T1000 (cell line): ENCODE measurements at places on chromosomes 1 and 21.

DNA sequence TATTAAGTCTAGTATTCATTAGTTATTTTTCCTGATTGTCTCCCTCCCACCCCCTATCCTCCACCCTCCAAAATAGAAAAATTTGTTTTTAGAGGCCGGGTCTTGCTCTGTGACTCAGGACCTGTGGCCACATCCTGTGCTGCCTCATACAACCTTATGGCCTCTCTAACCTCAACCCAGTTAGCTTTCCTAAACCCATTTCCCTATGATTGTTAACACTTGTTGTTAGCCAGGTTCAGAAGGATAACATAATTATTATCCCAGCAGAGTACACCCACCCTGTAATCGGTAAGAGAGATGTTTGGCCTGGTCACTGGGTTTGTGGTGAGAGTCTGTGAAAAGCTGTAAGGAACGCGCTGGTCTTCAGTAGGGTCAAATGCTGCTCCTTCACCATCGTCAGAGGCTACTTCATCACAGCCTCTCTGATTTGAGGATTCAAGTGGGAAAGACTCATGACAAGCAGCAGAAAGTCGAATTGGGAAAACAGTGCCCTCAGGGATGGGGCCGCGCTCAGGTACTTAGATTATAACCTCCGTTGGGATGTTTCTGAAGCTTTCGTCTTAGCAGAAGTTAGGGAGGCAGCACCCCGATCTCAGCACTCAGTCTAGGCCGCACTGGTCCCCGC, 35.9 kb upstream of the HMGN1 start:
- DNase-seq, result no peak

- DNase-seq, result peak; percentile 33
Observed at GRCh38 chr1:54118704-54119103, 34.1 kb downstream of the CDCP2 start.

- DNase-seq, result no peak
Observed at GRCh38 chr1:231844986-231845502, 218.5 kb downstream of the DISC1 start.

DNA sequence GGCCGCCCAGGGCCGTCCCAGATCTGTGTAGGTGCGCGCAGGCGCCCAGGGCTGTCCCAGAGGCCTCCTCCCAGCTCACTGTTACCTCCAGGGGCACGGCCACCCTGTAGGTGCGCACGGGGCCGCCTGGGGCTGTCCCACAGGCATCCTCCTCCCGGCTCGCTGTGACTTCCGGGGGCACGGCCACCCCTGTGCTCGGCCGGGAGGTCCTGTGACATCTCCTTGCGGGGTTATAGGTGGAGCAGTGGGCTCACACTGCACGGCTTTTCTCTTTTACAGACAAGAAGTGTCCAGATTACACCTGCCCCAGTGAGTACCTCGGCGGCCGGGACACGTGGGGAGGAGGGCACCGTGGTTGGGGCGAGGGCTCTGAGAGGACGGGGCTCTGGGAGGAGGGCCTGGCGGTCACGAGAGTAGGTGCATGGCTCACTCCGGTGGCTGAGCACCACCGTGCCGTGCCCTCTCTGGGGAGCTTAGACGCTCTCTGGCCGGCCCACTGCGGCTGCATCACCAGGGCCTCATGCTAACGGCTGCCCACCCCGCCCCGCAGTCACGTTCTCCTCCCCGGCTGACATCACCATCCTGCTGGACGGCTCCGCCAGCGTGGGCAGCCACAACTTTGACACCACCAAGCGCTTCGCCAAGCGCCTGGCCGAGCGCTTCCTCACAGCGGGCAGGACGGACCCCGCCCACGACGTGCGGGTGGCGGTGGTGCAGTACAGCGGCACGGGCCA, 21.4 kb downstream of the COL6A1 start:
- DNase-seq, result peak; percentile 66

DNA sequence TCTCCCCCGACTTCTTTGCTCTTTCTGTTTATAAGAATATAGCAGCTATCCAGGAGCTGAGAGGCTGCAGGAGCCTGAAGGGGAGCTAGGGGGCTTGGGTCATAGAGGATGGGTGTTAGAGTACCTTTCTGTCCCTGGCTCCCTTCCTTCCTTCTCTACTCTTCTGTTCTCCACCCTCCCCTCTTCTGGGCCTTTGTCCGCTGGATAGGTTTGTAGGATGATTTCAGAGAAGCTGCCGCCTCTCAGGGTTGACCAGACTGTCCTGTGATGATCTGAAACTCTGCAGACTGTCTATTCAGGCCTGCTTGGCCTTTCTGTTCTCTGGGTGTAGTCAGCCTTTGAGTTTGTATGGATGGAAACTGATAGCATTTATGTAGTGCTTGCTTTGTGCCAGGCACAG, 26.3 kb downstream of the PPFIA4 start:
- no peak for DNase-seq

DNA sequence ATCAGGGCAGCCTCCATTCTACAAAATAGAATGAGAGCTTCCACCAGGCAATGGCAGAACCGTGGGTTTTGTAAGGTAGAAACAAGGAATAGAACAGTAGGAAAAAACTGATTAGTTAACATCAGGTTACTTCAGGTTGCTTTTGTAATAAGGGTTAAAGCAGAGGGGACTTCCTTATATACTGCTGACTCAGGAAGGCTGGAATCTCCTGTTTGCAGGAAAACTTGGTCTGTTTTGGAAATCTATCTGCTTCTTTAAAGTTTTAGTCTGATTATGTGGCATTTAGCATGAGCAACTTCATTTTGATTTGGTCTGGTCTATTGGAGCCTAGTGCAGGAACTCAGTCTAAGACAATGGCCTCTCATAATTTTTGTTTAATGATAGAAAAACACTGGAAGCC, 32.7 kb upstream of the RAB4A start:
- no peak for DNase-seq

DNA sequence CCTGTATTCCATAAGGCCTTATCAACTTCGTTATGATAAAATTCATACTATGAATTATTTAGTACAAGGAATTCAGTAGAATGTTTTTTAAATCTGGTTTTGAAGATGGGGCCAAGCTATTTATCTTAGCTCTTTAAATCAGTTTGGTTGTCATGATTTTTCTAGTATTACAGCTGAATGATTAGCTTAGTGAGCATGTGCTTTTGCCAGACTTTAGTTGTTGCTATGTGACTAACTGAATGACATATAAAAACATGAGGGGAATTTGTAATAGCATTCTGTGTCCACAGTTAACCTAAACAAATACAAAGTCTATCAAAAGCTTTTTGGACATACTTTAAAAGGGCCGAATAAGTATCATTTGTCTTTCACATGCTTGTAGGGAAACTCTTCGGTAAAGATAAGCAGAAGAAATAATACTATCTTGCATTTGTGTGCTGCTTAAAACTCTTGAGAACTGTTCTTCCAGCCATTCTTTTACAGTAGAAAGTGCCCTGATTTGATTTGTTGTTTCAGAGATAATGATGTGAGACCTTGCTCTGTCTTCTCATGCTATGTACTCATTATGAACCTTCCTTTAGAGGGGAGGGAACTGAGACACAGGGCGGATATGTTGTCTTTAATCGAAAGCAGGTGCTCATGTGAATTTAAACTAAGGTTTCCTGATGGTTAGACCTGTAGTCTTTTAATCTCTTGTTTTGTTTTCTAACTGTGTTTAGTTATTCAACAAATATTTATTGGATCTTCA, 18.8 kb downstream of the NEK7 start:
- no peak for DNase-seq

GRCh38 chr1:228464487-228464983, 22.6 kb upstream of the RNF187 start:
- DNase-seq, result no peak

GRCh38 chr1:118788463-118788862, 199.7 kb downstream of the TBX15 start:
- peak; percentile 76 for DNase-seq

- DNase-seq, result no peak
Observed at GRCh38 chr1:208068908-208069307, 158.0 kb upstream of the CD34 start.

GRCh38 chr1:25068829-25069228, 138.8 kb upstream of the RUNX3 start:
- DNase-seq, result no peak

DNA sequence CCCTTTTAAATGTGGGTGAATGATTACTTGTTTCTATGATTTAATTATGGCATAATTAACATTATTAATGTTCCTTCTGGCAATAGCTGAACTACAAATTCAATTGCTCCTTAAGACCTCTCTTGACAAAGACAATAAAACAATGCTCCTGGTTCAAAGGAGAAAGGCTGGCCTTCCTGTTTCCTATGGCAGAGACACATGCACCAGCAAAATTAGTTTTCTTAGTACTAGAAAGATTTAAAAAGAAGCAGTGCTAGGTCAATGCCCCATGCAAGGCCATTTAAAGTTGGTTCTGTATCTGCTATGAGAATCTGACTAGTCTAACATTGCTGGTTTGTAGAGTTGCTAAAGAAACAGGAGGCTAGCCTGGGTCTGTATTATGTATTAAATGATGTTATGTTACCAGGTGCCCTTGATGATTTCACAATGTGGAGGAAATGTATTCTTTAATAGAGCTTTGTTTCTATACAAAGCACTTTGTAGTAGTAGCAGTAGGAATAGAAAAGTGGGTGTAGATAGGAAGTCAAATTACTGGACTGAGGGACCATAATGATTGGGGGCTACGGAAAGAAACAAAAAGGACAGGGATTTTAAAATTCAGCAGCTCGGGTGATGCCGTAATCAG, 38.8 kb upstream of the CD34 start:
- DNase-seq, result no peak
